ENCODE measurements at places on chromosomes 13 and 19.

DNA sequence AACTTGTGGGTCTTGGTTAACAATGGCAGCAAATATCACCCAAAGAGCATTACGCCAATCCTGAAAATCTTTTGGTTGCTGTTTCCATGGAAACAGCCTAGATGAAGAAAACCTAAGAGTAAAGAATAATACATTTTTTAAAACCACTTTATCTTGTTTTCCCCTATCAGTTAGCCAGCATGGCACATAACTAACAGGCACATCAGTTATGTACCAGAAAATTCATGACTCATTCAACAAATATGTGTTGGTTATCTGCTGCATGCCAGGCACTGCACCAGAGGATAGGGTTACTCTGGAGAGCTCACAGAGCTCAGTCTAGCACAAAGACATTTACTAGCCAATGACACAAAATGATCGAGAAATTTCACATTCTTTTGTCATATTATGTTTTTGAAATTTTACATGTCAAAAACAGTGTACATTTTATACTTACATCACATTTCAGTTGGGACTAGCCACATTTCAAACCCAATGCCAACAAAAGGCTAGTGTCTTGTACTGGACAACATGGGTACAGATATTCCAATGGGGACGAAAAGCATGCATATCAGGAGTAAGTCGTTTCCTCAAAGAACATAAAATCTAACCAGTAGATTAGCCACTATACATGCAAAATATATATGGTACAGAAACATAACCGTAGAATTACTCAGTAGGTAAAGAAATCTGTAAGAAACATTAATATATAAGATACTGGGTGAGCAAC, 20.3 kb downstream of the LNX2 start:
- DNase-seq = no peak

DNA sequence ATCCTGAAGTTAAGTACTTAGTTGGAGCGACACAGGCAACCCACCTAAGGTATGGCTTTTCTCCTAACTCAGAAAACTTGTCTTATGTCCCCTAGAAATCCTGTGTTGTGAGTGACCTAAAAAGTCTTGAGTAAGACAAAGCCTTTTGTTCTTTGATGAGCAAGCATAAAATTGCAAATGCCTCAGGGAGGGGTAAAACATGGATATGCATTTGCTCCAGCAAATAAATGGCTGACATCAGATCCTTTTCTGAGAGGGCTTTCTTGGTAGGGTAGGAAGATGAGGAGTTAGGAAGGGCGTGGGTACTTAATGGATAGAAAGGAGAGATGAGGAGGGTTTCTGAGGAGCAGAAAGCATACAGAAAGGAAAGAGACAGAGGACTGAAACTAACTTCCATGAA, 163.7 kb downstream of the IER2 start:
- no peak for DNase-seq

GRCh38 chr19:38744874-38745273, 600 bp upstream of the CAPN12 start:
- no peak for DNase-seq

- DNase-seq = no peak
Measured at GRCh38 chr13:51041710-51042109, 69.4 kb downstream of the C13orf42 start.

DNA sequence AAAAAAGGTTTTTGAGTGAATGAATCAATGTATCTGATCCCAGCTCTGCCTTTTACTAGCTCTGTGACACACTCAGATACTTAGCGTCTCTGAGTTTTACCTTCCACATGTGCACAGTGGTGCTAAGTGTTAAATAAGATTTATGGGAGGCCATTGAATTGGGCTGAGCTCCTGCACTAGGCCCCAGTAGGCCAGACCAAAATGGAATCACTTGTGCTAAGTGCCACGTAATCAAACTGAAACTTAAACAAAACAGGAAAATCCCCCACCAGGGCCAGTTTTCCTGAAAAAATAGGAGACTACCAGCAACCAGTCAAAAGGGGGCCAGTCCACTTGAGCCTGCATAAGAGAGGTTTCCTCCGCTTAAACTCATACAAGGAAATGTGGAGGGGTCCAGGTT, 40.9 kb downstream of the GJA3 start:
- no peak for DNase-seq

GRCh38 chr13:42116225-42116624, 67.8 kb downstream of the DGKH start:
- DNase-seq = no peak

- DNase-seq = no peak
Measured at GRCh38 chr19:33960566-33960965, 163.9 kb downstream of the KCTD15 start.

DNA sequence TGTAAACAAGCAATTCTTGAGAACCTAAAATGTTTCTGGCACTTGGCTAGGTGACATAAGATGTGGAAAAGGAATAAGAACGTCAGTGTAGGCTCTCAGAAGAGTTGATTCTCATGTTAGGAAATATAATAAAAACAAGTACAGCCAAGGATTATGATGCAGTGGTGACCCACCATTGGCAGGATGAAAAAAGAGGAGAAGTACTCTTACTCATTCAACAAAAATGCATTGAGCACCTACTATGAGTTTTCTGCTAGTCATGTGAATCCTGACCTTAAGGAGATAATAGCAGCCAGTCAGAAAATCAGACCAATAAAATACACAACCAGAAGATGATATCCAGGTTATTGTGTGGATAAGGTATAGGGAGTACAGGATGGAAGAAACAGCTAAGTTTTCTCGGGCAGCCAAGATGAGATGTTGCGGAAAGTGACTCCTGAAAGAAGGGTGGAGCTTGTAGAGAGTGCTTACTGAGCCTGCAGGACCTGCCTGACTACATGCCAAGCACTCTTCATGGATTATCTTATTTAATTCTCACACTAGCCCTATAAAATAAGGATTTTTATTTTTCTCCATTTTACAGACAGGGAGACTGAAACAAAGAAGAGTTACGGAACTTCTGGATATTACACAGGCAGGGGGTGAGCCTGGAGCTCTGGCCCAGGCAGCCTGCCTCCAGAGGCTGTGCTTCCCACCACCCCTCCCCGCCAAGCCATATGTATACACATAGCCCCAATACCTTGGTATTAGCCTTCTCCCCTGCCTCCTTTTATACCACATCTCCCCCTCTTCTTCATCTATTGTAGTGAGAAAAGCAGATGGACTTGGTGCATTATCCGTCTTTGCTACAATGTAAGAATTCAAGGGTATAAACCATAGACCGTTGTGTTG, 58.0 kb downstream of the TGDS start:
- no peak for DNase-seq

GRCh38 chr19:2375353-2376121, 15.5 kb downstream of the TMPRSS9 start:
- DNase-seq = no peak

- no peak for DNase-seq
Measured at GRCh38 chr19:45560686-45561085, 23.9 kb downstream of the OPA3 start.

DNA sequence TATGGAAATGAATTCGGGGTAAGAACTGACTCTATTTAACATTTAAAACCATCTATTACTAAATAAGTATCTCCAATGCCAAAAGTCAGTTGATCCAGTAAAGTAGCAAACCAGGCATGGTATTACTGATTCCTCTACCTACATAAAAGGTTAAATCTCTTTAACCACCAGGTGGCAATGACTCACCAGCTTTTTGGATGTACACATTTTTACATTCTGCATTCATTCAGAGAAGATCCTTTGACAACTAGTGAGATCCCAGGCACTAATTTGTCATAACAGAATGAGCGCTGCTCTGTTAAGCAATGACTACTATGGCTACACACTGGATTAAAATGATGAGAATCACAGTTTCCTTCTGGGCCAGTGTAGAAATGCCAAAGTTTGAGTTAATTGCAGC, 329.8 kb upstream of the GPC6 start:
- DNase-seq = no peak

- no peak for DNase-seq
Measured at GRCh38 chr13:26460648-26461047, 96.8 kb upstream of the WASF3 start.

DNA sequence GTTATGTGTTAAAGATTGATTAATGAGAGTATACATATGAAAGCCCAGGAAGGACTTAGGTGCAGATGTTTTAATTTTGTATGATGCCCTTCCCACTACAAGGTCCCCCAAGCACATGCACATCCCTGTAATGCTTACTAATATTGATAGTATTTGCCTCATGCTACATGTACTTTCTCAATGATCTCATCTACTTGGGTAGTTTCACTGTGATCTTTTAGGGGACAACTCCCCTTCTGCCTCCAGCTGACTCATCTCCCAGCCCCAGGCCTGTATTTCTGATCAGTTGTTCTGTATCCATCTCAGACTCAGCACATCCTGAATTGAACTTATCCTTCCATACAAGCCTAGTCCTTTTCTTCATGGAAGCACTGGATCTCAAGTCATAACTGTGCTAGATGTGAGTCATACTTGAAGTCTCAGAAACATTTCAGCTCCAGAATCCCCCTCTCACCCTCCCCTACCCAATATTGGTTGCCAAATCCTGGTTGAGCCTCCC, 49.4 kb upstream of the INTS6 start:
- no peak for DNase-seq

GRCh38 chr19:30518965-30519606, 146.9 kb downstream of the ZNF536 start:
- no peak for DNase-seq
